ENCODE measurements at places on chromosomes 12 and 14.

DNA sequence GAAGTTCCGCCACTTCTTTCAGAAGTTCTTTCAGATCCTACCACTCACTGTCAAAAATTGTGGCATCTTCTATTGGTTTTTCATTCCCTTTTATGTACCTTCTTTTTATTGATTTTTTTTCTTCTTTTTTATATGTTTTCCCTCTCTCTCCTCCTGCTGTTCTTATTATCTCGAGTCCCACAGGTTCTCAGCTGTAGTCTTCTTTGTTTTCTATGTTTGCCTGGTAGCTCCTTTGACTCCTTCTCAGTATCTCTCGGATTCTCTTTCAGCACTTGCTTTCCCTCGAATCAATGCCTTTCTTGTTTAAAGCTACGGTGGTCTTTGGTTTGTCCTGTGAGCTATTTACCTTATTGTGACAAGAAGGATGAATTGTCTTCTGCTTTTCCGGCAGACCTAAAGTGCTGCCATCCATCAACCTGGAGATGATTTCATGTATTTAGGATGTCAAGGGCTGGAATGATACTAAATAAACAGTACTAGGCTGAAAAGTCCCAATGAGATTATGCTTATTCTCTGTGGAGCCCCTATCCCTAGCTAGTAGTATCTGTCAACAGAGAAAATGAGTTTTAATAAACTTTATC, 541.7 kb downstream of the NOVA1 start:
- DNase-seq = no peak

DNA sequence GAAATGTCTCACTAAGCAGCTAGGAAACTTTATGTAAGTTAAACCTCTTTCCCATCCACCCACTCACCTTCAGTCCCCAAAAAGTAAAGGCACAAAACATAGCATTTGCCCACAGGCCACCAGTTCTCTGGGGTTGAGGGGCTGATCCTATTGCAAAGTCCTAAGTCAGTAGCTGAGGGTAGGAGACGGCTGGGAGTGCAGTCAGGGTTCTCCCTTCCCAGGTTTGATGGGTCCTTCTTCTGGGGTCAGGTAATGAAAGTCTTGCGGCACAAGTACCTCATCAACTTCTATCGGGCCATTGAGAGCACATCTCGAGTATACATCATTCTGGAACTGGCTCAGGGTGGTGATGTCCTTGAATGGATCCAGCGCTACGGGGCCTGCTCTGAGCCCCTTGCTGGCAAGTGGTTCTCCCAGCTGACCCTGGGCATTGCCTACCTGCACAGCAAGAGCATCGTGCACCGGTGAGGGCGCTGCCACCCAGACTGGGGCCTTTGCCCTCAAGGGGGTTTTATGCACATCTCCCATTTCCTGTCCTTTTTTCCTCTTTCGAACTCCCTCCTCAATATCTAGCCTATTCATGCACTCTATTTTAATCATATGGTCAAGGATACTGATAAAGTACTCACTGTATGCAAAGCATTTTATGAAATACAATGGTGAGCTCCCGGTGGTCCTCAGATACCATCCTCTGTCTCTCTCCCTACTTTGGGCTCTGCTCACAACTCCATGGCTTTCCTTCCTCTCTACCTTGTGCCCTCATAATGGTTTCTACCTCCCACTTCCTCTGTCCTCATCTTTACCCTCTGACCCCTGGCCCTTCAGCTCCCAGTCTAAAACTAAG, 986 bp downstream of the TSSK4 start:
- DNase-seq = no peak

DNA sequence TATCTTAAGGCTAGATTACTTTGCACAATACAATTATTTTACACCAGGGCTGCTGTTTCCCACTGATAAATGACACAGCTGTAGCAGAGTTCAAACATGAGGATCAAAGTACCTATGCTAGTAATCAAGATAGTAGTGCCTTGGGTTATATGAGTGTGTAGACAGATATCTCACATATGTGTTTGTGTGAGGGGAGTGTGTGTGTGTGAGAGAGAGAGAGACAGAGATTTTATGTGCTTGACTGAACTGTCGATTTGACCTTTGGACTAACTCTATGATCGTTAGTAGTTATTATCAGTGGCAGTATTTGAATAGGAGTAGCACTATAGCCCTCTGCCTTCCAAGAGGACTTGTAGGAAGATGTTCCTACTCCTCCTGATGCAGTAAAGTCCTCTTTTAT, 15.5 kb downstream of the PLEKHA5 start:
- DNase-seq = no peak

DNA sequence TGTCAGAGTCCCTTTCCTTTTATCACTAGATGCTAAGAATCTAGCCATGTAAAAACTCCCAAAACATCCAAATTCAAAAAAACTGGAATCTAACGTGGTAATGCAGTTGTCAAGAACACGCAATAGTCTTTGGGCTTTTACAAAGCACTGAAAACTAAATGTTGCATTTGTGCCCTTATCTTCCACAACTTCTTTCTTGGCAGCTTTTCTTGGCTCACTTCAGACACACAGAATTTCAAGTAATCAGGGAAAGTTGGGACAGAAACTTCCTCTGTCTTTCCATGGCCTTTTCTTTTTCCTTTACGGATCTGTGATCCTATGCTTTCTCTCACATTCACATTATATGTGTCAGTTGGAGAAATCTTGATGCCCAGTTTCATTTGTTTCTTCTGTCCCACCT, 136.0 kb downstream of the CRADD start:
- no peak for DNase-seq

DNA sequence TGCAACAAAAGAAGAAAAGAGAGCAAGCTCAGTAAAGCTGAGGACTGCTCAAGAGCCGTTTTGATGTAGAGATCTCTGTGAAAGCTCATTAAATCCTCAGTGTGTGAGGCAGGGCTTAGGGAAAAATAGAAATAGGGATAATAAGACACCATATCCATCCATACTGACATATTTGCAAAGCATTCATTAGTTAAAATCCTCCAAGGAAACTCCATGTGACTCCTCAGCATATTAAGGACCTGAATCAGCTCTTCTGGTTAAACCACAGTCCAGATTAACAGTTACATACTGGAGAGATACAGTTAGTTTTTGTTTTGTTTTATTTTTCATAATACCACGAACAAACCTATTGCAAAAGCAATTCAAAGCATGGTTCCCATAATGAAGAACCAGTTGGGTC, 288.2 kb downstream of the PAWR start:
- no peak for DNase-seq

- no peak for DNase-seq
Observed at GRCh38 chr14:50260511-50260910, 29.1 kb upstream of the SOS2 start.

GRCh38 chr14:79557309-79557708, 654.0 kb downstream of the DIO2 start:
- no peak for DNase-seq

DNA sequence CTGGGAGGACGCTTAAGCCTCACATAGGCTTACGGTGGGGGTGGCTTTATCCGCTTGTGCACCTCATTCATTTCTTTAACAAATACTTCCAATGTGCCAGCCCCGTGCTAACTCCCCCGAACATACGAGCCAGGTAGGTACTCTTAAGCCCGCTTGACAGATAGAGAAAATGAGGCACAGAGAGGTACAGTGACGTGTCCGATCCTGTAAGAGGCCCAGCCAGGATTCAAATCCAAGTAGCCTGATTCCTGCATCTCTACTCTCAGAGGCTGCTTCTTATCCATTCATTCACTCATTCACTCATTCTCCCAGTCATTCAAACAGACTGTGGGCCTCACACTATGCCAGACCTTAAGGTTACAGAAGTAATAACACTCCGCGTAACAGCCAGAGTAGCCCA, 477 bp downstream of the OAS3 start:
- no peak for DNase-seq

DNA sequence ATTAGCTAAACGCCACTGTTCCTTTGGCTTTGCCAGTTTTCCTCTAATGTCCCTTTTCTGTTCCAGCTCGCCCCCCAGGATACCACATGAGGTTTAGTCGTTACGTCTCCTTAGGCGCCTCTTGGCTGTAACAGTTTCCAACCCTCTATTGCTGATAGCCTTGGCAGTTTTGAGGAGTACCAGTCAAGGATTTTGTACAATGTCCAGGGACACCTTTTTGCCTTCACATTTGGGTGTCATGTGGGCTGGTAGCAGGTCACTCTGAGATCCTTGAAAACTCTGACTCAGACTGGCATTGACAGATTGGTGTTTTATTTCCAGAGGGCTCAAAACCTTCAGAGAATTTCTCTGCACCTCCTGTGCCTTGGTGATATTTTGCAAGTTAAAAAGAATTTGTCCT, 14.1 kb downstream of the SH2B3 start:
- DNase-seq = no peak

DNA sequence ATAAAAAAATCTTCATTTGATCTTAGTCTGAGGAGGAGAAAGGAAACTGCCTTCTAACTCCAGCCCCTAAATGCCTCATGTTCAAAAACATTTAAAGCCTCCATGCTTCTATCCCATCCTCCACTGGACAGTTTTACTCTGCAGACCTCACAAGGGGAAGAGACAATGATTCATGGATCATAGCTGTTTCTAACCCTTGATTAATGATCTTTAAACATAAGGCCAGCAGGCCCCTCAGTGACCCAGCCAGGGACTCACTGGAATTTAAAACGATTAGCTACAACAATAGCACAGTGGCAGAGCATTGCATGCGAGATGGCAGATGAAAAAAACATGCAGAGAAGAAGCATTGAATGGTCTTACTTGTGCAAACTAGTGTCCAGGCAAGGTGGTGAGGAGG, 6.0 kb downstream of the DCTN2 start:
- DNase-seq = no peak
